ENCODE measurements at places on chromosomes 6 and 20.

- no peak for DNase-seq
Observed at GRCh38 chr6:119355157-119355556, 5.6 kb upstream of the MAN1A1 start.

GRCh38 chr6:11633741-11634509, 96.4 kb downstream of the TMEM170B start:
- DNase-seq, result no peak

DNA sequence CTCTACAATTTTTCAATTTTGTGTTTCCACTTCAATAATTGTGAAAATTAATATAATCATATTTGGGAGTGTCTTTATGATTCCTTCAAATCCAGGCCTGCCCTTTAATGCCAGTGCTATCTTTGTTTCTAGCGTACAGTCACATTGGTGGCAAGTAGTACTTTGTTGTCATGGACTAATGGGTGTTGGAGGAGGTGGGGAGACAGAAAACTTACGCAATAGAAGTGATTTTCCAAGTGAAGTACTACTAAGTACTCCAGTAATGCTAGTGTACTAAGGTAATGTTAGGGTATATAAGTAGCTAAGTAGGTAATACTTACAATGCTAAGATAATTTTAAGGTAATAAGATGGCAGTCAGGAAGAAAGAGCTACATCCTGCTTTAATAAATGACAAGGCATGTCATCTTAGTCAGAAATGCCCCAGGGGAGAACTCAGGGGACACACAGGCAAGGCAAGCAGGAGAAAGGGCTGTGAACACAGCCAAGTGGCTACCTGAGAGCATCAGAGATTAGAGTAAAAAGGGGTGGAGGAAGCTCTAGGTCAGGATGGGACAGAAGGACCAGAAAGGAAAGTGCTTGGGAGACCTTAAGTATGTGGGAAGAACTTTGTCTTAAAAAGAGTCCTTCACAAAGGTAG, 217.2 kb upstream of the PRDM1 start:
- no peak for DNase-seq

GRCh38 chr20:50240092-50240491, 49.5 kb downstream of the CEBPB start:
- no peak for DNase-seq

DNA sequence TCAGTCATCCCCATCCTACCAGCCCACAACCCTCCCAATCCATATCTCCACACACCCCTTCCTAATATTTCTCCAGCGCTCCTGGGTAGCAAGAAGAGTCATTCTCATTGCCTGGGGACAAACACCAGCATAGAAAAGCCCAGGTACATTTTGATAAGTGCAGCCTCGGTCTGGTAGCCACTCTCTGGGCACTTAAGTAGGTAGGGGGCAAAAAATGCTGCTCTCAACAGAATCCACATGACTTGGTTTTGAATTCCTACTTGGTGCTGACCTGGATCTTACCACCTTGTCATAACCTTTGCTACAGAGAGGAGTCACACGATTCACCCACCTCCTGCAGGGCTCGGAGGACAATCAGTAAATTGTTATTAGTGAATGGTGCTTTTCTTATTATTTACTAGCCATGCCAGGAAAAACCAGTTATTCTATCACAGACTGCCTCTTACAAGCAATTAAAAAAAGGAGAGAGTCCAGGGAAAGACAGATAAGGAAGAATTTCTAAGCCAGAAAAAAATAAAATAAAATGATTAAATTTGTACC, 249.1 kb downstream of the LY86 start:
- DNase-seq, result no peak

DNA sequence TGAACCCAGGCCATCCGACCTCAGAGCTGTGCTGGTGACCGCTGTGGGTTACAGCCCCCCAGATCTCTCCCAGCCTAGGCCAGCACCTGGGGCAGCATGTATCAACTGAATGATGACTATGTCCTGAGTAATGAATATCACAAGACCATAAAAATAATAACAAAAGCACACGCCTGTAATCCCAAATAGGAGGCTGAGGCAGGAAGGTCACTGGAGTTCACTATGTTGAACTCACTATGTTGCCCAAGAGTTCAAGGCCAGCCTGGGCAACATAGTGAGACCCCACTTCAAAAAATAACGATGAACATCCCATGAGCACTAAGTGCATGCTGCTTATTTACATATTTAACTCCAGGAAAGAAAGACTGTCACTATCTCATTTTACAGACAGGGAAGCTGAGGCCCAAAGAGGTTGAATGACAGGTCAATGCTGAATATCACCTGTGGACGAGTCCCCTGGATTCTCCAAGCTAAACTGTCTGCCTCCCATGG, 92.3 kb downstream of the NFATC2 start:
- no peak for DNase-seq

- DNase-seq, result no peak
Observed at GRCh38 chr6:827431-827830, 134.5 kb upstream of the EXOC2 start.

DNA sequence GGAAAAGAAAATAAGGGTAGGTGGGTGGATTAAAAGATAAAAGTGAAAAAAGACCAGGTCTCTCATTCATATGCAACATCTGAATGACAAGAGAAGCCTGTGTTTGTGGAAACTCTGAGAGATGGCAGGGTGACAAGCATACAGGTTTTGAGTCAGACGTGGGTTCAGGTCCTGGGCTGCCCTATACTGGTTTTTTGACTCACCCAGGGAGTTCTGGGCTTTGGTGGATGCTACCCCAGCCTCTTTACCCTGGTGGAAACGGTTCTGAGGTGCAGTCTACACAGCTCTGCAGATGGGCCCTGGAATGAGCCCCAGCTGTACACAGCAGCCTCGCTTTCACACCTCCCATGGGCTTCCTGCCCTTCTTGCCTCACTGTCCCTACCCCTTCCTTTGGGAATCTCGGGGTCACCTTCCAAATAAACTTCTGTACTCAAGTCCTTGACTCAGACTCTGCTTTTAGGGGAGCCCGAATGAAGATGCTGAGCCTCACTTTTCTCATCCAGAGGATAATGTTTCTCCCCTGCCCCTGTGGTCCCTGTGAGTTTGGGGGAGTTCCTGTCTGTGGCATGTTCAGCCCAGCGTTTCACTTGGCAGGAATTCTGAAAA, 77.7 kb upstream of the CLDN20 start:
- no peak for DNase-seq

DNA sequence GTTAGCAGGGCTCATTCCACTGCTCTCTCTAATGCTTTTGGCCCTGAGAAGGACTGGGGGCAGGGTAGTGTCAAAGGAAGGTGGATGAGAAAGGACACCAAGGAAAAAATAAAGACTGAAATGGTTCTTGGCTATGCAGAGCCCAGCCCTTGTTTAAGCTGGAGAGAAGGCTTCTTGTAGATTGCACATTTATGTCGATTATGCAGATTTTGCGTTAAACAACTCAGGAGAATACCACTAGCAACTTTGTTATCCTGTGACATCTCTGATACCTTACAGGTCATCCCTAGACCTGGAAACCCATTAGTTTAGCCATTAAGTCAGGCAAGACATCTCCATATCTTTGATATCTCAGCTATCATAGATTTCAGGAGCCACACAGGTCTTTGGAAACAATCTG, 11.1 kb upstream of the IL17F start:
- no peak for DNase-seq

- DNase-seq, result no peak
Observed at GRCh38 chr6:170031684-170032121, 259.2 kb downstream of the DLL1 start.

DNA sequence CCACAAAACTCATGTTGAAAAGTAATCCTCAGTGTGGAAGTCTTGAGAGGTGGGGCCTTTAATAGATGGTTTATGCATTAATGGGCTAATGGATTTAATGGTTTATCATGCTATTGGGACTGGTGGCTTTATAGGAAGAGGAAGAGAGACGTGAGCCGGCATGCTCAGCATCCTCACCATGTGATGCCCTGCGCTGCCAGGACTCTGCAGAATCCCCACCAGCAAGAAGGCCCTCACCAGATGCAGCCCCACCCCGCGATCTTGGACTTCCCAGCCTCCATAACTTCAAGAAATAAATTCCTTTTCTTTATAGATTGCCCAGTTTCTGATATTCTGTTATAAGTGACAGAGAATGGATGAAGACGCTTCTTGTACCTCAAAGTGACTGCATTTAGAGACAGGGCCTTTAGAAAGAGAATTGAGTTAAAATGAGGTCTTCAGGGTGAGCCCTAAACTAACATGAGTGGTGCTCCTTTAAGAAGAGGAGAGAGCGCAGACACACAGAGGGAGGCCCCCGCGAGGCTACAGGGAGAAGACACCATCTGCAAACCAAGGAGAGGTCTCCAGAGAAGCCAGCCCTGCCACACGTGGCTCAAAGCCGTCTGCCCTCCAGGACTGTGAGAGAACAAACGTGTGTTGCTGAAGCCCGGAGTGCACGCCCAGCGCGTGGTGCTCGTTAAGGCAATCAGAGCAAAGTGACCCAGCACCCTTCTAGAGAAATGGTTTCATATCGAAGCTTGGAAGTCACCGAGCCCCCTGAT, 56.9 kb downstream of the IRF4 start:
- no peak for DNase-seq

Measured in NCI-H524 treated with DMSO at 0.1 percent for 48 hours (cell line).